MCF 10A (cell line): ENCODE measurements at places on chromosomes 5 and 9. TPM values are rescaled to one million over a fixed set of nuclear protein-coding genes. Genes with fewer than 3 reads are reported as not detected.

DNA sequence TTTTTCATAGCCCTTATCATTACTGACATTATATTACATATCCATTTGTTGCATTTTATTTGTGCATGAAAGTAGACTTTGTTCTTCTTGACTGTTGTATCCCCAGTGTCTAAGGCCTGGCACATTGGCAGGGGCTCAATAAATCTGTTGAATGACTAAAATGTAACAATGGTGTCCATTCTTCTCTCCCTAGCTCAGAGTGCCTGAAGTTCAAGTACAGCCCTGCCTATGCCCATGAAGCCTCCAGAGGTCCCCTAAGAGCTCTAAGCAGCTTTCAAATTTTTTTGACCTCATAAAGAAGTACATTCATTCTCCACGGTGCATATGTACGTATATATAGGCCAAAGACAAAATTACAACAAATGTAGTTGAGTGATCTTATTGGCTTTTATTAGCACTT lies 4.2 kb upstream of the BSPRY start:
- no peak for DNase-seq
- H3K4me3 ChIP-seq = no peak overlapping the region
- H3K4me1 ChIP-seq = peaks cover 13% of the 10 kb centered on the region
- peaks cover 5% of the 10 kb centered on the region for H3K27me3 ChIP-seq

The CTSL gene
- 84.2 and 141 TPM in 2 replicates for total RNA-seq

DNA sequence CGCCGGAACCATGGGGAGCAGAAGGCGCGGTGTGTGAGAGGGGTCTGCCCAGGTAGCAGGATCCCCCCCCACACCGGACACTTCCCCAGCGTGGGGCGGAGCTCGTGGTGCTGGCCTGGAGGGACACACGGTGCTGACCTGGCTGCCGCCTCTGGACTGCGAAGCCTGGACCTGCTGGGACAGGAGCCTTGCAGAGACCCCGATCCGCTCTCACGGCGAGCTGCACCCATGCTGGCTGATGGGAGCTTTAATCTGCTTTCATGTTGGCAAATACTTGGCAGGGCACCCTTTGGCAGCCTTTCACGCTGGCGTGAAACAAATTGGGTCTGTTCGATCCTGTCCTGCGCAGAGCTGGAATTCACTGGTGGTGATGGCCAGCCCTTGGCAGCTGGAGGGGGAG lies 7.4 kb downstream of the NKD2 start:
- no peaks in the 10 kb centered on the region for H3K36me3 ChIP-seq
- H3K4me1 ChIP-seq = no peaks in the 10 kb centered on the region
- DNase-seq = no peak
- H3K4me3 ChIP-seq = no peak overlapping the region
- H3K27ac ChIP-seq = no peak overlapping the region
- H3K27me3 ChIP-seq = peaks cover 15% of the 10 kb centered on the region

The FBXO4 gene
- 18.4 and 20.2 TPM in 2 replicates for total RNA-seq

The P4HA2 gene
- total RNA-seq = 53.1 and 91.1 TPM in 2 replicates

GRCh38 chr9:68919661-68920060 lies 94.3 kb downstream of the PRKACG start:
- H3K36me3 ChIP-seq = no peaks in the 10 kb centered on the region
- no peak for DNase-seq
- no peak overlapping the region for H3K27ac ChIP-seq
- H3K27me3 ChIP-seq = peaks cover 51% of the 10 kb centered on the region

The CCDC152 gene
- not detected in 2 replicates for total RNA-seq

The TLE4 gene
- 8.7 and 12.3 TPM in 2 replicates for total RNA-seq

DNA sequence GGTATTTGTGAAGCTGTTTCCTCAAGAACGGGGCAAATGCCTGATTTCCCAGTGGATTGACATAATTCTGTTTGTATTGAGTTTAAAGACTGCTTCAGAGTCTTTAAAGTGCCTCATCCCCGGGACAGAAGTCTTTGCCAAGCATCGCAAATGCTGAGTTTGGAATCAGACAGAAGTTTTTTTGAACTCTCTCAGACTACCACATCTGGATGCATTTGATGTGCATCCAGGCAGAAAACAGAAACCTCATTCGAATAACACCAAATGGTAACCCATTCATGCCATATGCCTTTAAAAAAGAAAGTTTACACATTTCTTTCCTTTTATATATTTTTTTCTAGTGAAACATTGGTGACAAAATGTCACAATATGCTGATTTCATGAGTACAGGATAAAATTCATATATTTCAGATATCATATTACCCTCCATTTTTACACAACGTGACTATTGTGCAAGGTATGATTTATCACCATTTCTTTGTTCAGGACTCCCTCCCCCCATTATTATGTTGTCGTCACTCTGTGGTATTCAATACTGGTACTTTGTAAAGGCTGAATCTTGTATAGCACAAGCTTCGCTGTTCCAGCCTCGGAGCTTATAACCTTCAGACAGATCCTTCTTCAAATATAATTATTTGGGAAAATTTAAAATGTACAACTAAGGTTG lies 91.1 kb downstream of the ZNF608 start:
- peaks cover 39% of the 10 kb centered on the region for H3K4me1 ChIP-seq
- H3K4me3 ChIP-seq = no peak overlapping the region
- no peak overlapping the region for H3K27ac ChIP-seq
- peak; percentile 89 for DNase-seq
- H3K36me3 ChIP-seq = no peaks in the 10 kb centered on the region
